ENCODE measurements at places on chromosomes 2 and 18.
A peak's percentile ranks its signal among the peaks of the same experiment; 100 is the strongest.

DNA sequence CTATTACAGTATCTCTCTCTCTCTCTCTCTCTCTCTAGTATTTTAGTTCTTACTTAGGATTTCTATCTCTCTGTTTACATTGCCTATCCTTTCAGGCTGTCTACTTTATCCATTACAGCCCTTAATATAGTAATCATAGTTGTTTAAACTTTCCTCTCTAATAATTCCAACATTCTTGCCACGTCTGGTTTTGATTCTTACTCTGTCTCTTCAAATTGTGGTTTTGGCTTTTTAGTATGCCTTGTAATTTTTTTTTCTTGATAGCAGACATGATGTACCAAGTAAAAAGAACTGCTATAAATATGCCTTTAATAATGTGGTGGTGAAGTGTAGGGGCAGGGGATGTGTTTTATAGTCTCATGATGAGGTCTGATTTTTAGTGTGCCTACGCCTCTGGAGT lies 1809.5 kb upstream of the CELF4 start:
- no peak for DNase-seq

- no peak for DNase-seq
Measured at GRCh38 chr18:44900627-44901026, 219.9 kb downstream of the SETBP1 start.

GRCh38 chr2:109201465-109202327 lies 72.7 kb downstream of the SH3RF3 start:
- DNase-seq = peak; percentile 18

DNA sequence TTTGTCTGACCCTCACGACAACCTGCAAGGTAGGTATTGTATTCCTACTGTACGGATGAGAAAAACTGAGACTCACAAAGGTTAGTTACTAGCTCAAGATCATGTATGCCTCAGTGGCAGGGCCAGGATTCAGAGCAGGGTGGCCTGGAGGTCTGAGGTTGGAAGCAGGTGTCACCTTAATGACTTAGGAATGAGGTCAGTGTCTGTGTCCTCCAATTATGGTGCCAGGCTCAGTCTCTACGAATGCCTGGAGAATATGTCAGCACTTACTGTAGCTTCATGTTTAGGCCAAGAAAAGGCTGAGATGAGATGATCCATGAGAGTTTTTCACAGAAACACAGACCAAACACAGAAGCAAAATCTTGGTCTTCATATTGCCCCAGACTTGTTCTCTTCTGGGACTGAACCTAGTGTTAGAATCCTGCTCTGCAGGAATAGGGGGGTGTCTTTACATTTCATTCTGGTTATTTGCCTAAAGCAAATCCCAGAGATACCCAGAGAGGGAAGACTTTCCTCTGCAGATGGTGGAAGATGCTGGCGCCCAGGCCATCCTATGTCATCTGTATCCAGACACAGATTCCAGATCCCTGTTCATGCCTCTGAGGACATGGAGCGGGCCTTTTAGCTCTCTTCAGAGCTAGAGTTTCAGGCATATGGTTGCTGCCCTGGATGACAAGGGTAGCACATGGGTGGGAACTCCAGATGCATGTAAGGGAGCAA lies 16.3 kb upstream of the RAB10 start:
- DNase-seq = no peak

DNA sequence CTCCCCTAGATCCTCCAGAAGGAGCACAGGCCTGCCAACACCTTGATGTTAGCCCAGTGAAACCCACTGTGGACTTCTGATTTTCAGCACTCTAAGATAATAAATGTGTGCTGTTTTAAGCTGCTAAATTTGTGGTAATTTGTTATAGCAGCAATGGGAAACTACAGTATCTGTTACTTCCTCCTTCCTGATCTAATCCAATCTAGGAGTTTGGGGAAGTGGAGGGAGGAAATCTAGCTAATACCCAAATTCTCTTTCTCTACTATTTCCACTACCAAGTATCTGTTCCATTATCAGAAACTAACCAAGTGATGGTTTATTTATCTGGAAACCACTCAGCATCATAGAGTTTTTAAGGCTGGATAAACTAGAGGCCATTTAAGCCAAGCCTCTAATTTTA lies 64.9 kb downstream of the AFF3 start:
- DNase-seq = no peak

GRCh38 chr2:19893520-19894133 lies 8.2 kb downstream of the TTC32 start:
- no peak for DNase-seq

- no peak for DNase-seq
Measured at GRCh38 chr2:216144857-216145256, 35.7 kb downstream of the XRCC5 start.

- no peak for DNase-seq
Measured at GRCh38 chr2:23606196-23606595, 221.2 kb downstream of the KLHL29 start.

GRCh38 chr18:37393945-37394609 lies 171.5 kb downstream of the CELF4 start:
- peak; percentile 92 for DNase-seq

- no peak for DNase-seq
Measured at GRCh38 chr2:173793709-173794565, 171.2 kb downstream of the SP3 start.

DNA sequence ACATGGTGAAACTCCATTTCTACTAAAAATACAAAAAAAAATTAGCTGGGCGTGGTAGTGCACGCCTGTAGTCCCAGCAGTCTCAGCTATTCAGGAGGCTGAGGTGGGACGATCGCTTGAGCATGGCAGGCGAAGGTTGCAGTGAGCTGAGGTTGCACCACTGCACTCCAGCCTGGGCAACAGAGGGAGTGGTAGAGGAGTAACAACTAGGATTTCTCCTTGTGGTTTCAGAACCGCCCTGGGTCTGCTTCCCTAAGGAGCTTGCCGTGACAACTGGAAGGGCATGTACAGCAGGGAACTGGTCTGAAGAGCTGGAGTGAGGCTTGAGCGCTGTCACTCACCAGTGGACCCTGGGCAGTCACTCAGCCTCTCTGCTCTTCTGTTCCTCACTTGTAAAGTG lies 29.1 kb downstream of the REEP1 start:
- no peak for DNase-seq

DNA sequence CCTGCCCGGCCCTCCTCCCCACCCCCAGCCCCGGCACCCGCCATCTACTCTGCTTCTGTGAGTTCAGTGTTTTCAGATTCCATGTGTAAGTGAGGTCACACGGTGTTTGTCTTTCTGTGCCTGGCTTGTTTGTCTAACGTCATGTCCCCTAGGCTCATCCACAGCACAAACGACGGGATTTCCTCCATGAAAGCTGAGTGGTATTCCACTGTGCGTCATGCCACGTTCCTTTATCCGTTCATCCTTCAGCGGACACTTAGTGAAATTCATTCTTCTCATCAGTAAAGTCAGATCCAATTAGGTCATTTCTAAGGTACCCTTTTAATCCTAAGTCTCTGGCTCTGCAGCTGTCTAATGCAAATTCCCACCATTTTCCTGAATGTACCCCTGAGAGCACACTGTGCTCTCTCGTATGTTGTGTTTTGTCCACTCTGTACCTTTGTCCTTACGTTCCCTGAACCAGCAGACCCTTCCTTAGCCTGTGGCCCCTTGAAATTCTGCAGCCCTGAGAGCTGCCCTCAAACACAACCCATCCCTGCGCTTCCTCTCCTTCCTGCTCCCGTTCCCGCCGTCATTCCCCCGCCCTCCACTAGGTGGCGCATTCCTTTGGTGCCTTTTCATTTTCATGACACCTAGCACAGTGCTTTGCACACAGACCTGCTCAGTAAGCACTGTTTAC lies 44.1 kb downstream of the TRAPPC12 start:
- peak; percentile 14 for DNase-seq

DNA sequence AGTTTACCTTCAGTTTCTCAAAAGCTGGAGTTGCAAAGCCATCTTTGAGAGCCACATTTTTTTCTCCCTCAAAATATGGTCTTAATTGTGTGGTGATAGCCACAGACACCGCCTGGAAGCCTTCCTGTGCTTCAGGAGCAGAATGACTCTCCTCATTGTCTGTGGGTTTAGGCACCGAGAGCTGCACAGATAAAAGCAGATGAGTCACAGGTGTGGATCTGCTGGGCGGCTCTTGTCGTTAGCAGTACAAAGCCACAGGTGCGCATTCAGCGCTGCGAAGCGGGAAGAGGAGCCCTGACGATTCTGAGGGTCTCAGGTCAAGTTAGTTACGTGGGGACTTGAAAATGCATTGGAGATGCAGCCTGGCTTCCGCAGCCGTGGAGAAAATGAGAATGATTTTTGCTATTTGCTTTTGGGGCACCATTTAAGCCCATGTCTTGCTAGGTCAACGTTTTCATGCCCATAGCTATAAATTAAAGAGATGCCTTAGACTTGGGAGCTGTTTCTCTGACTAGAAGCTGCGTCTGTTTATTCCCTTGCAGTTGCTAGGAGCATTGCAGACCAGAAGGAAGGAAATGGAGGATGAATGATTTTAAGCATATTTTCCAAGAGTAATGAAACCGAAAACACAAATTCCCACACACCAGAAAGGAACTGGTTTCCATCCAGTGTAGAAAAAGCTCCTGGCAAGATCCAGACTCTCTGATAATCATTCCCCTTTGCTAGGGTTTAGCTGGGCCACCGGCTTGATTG lies 51.5 kb downstream of the KLHL29 start:
- DNase-seq = no peak

GRCh38 chr18:7221424-7222155 lies 9.3 kb upstream of the LRRC30 start:
- DNase-seq = peak; percentile 37

DNA sequence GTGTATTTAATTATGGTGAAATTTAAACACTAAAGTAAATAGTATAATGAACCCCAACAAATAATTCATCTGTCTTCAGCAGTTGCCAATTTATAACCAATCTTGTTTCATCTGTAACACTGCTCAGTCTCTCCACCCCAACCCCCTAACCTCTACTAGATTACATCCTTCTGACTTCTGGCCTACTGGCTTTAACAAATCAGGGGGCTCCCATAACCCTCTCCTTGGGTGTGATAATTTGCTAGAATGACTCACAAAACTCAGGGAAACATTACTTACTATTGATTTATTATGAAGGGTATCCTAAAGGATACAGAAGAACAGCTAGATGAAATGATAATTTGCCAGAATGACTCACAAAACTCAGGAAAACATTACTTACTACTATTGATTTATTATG lies 50.7 kb downstream of the PIK3C3 start:
- DNase-seq = no peak

DNA sequence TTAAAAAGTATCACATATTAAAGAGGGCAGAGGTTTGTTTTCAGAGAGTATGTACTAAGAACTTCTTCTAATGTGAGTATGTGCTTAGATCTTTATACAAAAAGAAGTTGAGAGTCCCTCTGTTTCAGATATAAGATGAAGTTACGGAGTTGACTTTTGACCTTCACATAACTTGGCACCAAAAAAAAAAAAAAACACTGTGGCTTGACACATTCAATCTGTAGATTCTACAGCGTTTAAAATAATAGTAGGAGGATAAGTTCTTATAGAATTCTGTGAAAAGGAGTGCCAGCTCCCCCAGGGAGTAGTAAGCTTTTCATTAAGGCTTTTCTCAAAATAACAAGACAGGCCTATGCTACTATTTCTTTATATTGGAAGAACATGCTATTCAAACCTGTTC lies 105.4 kb upstream of the LRP1B start:
- DNase-seq = no peak

DNA sequence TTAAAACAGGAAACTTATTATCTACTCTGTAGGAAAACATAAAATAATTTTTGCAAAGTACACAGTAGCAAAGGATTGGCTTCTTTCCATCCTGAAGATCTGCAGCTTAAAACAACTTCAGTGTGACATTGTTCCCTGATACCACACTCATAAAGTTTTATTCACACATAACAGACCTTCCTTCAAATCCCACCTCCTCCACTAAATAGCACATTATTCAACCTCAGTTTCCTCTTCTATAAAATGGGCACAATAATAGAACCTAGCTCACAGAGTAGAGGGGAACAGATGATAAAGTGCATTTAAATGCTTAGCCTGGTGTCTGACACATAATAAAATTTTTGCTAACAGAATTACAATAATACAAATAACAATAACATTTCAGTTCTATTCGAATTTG lies 250.4 kb upstream of the RBBP8 start:
- DNase-seq = no peak

GRCh38 chr2:200538139-200538538 lies 12.1 kb downstream of the SGO2 start:
- no peak for DNase-seq

GRCh38 chr2:21687589-21687988 lies 563.8 kb downstream of the TDRD15 start:
- no peak for DNase-seq

DNA sequence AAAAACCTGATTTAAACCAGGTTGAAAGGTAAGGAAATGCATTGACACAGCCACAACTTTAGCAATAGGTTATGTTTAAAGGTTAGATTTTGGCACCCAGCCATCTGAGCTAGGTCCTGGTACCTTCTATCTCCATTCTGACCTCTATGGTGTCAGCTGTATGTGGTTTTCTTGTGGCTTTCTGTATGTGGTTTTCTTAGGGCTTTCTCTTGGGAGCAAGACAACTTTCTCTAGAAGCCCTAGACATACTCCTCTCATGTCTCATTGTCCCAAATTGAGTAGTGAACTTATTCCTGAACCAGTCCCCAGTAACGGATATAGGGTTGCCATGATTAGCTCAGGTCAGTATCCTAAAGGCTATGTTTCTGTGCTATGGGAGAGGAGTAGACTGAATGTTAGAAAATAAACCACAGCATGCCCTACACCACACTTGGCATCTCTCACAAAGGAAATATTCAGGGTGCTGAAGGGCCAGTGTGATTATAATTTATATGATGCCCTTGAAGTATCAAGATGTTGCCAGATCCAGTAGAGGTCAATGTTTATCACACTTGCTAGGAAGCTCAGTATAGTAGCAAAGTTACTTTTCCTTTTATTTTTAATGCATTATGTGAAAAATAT lies 176.1 kb downstream of the CAPN13 start:
- DNase-seq = no peak

DNA sequence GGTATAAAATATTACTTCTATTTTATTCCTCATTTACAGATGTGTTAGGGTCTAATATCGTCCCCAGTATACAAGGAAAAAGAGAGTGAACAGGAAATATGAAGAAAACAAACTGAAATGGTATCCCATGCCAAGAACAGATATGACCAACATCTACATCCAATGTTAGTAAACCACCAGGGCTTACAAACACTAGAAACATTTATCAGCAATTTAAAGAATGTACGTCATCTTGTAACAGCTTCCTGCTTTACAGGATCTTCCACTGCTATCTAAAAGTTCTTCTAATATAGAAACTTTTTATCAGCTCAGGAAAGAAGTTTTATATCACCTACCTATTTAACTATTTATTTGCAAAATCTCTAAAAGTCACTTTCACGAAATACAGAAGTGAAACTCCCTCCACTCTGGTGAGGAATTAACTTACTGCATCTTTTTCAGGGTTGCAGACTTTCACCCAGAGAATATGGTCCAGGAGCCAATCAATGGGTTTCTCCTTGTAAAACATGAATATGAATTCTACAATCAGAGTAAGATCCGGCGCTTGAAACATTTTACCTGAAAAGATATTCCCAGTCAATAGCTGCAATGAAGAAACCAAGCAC lies 35.2 kb downstream of the UNC50 start:
- no peak for DNase-seq

DNA sequence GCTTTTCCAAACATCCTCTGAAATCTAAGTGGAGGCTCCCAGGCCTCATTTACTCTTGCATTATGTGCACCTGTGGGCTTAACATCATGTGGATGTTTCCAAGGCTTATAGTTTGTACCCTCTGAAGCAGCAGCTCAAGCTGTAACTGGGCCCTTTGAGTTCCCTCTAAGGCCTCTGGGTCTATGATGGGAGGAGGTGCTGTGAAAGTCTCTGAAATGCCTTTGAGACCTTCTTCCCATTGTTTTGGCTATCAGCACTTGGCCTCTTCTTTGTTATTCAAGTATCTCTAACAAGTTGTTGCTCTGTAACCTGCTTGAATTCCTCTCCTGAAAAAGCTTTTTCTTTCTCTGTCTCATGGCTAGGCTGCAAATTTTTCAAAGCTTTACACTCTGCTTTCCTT lies 58.1 kb upstream of the MYT1L start:
- DNase-seq = no peak
